Activated CD8-positive, alpha-beta T cell treated with anti-CD3 and anti-CD28 coated beads, Interleukin-2, amount 10 ng/mL, durations not matched to agents 7 days and 5 days (primary cell): ENCODE measurements at places on chromosomes 1 and 21. TPM values are rescaled to one million over a fixed set of nuclear protein-coding genes. Genes with fewer than 3 reads are reported as not detected.
A peak's percentile ranks its signal among the peaks of the same experiment; 100 is the strongest.

The DHX9 gene
- total RNA-seq: 231 TPM

The TCP10L gene
- 0.68 TPM for total RNA-seq

The CNIH3 gene
- total RNA-seq: 2.5 TPM

The CTSS gene
- 73.2 TPM for total RNA-seq

The YY1AP1 gene
- 68.9 TPM for total RNA-seq

The ETV3L gene
- total RNA-seq: not detected

The LRRC38 gene
- total RNA-seq: not detected

The CFH gene
- 1.4 TPM for total RNA-seq

The RNF186 gene
- total RNA-seq: not detected

The HFM1 gene
- not detected for total RNA-seq

DNA sequence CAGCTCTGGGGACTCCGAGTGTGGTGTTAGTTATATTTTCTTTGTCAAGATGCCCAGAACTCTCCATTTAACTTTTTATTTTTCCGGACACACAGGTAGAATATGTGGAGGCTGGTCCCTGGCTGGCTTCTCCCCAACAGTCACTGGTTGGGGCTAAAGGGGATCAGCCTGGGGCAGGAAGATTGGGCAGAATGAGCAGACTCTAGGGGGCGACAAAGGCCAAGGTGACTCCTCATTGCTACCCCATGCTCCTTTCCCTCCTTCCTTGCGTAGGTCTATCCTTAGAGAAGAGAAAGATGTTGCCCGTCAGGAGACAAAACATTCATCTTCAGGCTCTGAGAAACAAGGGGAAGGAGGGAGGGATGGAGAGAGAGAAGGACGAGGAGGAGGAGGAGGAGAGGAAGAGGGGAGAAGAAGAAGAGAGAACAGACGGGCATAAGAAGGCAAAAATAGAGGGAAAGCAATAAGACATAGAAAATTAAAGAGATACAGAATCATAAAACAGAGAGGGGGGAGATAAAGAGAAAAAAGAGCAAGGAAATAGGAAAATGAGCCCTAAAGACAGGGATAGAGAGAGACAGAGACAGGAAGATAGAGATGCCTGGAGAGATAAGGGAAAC, 89.9 kb downstream of the FOXD2 start:
- H3K4me3 ChIP-seq: no peak overlapping the region
- no peaks in the 10 kb centered on the region for H3K36me3 ChIP-seq
- H3K4me1 ChIP-seq: no peaks in the 10 kb centered on the region
- peak; percentile 33 for DNase-seq
- H3K27ac ChIP-seq: no peak overlapping the region

GRCh38 chr1:247228133-247228532, 27.7 kb upstream of the VN1R5 start:
- H3K27me3 ChIP-seq: peaks cover 4% of the 10 kb centered on the region
- no peak overlapping the region for H3K4me3 ChIP-seq
- H3K27ac ChIP-seq: no peak overlapping the region
- H3K4me1 ChIP-seq: no peaks in the 10 kb centered on the region

DNA sequence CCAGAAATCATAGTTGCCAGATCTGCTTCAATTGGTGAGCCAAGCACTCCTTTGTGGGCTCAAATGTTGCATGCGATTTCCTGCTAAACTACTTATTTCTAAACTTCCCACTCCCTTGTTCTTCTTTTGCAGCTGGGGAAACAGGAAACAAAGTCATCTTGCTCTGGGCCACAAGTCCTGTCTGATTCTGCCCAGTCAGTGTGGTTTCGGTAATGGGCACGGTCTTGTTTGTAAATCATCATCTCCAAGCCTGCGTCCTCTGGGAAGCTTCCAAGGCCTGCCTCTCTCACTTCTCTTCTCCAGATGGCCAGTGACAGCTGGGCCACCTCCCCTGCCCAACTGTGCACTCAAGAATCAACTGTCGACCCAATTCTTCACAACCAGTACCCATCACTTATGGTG, 4.4 kb downstream of the S100A8 start:
- no peaks in the 10 kb centered on the region for H3K36me3 ChIP-seq
- peaks cover 16% of the 10 kb centered on the region for H3K27me3 ChIP-seq
- H3K4me1 ChIP-seq: peaks cover 2% of the 10 kb centered on the region
- no peak overlapping the region for H3K27ac ChIP-seq
- H3K4me3 ChIP-seq: no peak overlapping the region
- no peak for DNase-seq

GRCh38 chr1:188140958-188141357, 1312.2 kb downstream of the PLA2G4A start:
- no peak for DNase-seq
- no peaks in the 10 kb centered on the region for H3K27me3 ChIP-seq
- H3K4me3 ChIP-seq: no peak overlapping the region
- H3K4me1 ChIP-seq: no peaks in the 10 kb centered on the region
- H3K36me3 ChIP-seq: no peaks in the 10 kb centered on the region

DNA sequence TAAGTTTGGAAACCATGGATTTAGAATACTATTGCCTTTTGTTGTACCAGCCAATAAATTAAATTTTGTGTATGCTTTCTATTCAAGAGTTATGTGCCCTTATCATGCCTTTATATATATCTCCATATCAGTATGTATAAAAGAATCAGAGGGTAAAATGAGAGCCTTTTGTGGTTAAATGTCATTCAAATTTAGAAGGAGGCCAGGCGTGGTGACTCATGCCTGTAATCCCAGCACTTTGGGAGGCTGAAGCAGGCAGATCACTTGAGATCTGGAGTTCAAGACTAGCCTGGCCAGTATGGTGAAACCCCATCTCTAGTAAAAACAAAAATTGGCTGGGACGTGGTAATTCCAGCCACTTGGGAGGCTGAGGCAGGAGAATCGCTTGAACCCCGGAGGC, 88.9 kb downstream of the XPR1 start:
- peaks cover 4% of the 10 kb centered on the region for H3K36me3 ChIP-seq
- no peaks in the 10 kb centered on the region for H3K27me3 ChIP-seq
- no peaks in the 10 kb centered on the region for H3K4me1 ChIP-seq
- no peak for DNase-seq

DNA sequence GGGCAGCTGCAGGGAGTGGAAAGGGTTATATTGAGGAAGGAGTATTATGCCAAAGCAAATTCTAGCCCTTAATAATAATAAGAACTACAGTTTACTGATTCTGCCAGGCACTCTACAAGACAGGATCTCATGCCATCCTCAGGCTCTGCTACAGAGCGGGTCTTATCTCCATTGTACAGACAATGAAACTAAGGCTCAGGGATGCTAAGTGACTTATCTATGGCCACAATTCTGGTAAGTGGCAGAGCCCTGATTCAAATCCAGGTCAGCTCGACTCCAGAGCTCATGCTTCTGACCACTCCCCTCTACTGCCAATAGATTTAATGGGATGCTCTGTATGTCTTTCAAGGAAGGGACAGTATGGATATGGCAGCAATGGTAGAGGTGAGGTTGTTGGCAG, 146.1 kb upstream of the CD34 start:
- H3K4me3 ChIP-seq: no peak overlapping the region
- DNase-seq: no peak
- no peaks in the 10 kb centered on the region for H3K4me1 ChIP-seq

DNA sequence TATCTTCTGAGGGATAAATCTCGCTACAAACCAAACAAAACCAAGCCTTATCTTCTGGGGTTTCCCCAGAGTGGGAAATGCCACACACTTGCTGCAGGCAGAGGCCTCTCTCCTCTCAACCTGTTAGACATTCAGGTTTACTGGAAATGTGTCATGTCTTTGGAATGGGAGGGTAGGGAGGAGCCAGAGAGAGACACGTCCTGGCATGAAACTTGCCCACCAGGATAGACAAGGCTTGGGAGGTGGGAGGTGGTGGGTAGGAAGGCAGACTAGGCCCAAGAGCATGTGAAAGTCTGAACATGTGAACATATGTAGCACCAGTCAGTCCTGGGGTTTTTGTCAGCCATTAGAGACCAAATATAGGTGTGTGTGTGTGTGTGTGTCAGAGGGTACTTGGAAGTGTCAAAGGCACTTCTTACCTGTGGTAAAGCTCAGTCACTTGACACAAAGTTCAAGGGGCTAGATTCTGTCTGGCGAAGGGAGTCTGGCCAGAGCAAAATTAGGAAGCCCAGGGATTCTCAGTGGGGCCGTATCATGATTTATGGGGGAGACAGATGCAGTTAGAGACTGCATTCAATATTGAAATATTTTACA, 32.4 kb upstream of the PIGC start:
- H3K4me1 ChIP-seq: peaks cover 11% of the 10 kb centered on the region
- DNase-seq: no peak
- H3K27me3 ChIP-seq: peaks cover 18% of the 10 kb centered on the region
- H3K36me3 ChIP-seq: no peaks in the 10 kb centered on the region
- no peak overlapping the region for H3K4me3 ChIP-seq

- H3K27me3 ChIP-seq: peaks cover 3% of the 10 kb centered on the region
- H3K4me3 ChIP-seq: no peak overlapping the region
- peak overlapping the region; percentile 39 for H3K27ac ChIP-seq
- DNase-seq: peak; percentile 75
- H3K36me3 ChIP-seq: no peaks in the 10 kb centered on the region
Measured at GRCh38 chr1:239587066-239587465, 200.7 kb downstream of the CHRM3 start.

DNA sequence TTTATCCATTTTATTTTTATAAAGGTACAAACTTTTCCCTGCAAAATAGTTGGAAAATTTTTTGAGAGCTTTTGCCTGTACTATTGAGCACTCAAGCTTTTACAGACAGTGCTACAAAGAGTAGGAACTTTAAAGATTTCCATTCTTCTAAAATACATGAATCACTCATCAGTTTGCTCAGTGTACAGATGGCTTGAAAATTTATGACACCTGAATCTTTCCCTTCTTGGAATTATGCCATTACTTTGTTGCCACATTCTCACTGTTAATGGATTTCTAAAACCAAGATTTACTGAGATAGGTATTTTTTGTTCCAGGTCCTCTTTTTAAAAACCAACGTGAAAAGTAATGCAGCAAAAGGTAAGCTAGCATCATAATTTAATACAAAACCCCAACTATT, 76.0 kb downstream of the GPATCH2 start:
- H3K27me3 ChIP-seq: no peaks in the 10 kb centered on the region
- H3K27ac ChIP-seq: no peak overlapping the region
- H3K4me3 ChIP-seq: no peak overlapping the region
- peaks cover 2% of the 10 kb centered on the region for H3K36me3 ChIP-seq

DNA sequence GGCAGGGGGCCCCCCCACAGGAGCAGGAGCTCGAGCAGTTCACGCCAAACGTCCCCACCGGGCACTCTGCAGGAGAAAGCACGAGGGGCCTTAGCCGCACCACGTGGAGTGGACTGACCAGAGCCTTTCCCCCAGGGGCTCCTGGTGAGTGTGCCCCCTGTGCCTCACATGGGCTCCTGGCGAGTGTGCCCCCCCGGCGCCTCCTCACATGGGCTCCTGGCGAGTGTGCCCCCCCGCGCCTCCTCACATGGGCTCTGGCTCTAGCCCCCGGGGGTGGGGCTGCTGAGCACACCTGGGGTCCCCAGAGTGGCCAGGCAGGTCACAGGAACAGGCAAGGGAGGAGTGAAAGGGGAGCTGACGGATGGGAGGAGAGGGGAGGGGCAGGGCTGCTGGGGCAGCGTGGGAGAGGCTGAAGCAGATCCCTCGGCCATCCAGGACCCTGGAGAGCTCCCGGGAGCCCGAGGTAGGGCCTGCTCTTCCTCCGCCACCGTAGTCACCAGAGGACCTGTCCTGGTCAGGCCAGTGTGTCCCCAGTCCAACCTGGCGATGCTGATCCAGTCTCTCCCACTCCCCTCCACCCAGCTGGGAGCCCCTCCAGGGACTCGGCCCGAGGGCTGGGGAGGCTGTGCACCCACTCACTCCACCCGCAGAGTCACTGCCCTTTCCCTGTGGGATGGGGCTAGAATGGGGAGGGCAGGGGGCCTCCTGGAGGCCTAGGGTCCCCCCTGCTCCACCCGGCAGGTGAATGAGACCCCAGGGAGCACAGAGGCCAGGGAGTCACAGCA, 47.6 kb downstream of the ARHGEF16 start:
- no peak overlapping the region for H3K4me3 ChIP-seq
- no peaks in the 10 kb centered on the region for H3K4me1 ChIP-seq
- H3K36me3 ChIP-seq: no peaks in the 10 kb centered on the region
- H3K27me3 ChIP-seq: no peaks in the 10 kb centered on the region
- peak; percentile 33 for DNase-seq

DNA sequence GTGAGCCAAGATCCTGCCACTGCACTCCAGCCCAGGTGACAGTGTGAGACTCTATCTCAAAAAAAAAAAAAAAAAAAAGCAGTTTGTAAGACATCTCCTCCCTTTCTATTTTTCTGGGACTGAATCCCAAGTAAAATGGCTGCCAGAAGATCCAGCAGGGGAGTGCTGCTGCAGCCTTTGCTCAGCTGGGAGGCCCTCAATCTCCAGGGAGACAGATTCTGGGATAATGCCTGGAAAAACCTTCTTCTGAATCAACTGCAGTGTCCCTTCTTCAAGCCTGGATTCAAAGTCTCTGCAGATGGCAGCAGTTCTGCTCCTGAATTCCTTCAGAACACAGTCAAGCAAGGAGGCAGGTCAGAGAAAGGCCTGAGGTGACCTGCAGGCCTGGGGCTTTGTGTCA, 191.0 kb upstream of the NRIP1 start:
- no peaks in the 10 kb centered on the region for H3K36me3 ChIP-seq
- no peaks in the 10 kb centered on the region for H3K27me3 ChIP-seq

GRCh38 chr1:89905395-89906058, 84.7 kb downstream of the LRRC8D start:
- no peak overlapping the region for H3K4me3 ChIP-seq
- H3K27me3 ChIP-seq: no peaks in the 10 kb centered on the region
- peaks cover 29% of the 10 kb centered on the region for H3K4me1 ChIP-seq
- peaks cover 17% of the 10 kb centered on the region for H3K36me3 ChIP-seq
- H3K27ac ChIP-seq: no peak overlapping the region

DNA sequence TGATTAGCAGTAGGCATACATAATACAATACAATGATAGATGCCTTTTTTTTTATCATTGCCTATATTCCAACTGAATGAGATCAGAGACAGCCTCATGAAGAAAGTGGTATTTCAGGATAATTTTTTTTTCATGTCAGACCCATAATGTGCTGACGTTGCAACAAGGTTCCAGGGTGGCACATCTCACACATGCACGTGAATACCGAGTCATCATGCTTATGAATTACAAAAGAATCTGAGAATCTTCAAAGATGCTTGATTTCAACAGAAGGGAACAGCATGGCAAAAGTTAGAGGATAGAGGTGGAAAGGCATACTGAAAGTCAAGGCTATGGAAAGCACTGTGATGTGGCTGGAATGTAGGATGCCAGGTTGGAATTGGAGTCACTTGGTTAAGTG, 5.0 kb upstream of the RNF11 start:
- H3K27ac ChIP-seq: no peak overlapping the region
- peaks cover 2% of the 10 kb centered on the region for H3K27me3 ChIP-seq

GRCh38 chr1:168758503-168758902, 29.5 kb upstream of the DPT start:
- no peaks in the 10 kb centered on the region for H3K4me1 ChIP-seq
- no peak overlapping the region for H3K27ac ChIP-seq
- peaks cover 8% of the 10 kb centered on the region for H3K27me3 ChIP-seq
- H3K36me3 ChIP-seq: no peaks in the 10 kb centered on the region

GRCh38 chr21:36820176-36821031, 121.5 kb downstream of the SIM2 start:
- DNase-seq: no peak
- no peaks in the 10 kb centered on the region for H3K4me1 ChIP-seq
- no peak overlapping the region for H3K4me3 ChIP-seq
- no peaks in the 10 kb centered on the region for H3K27me3 ChIP-seq

- H3K27me3 ChIP-seq: no peaks in the 10 kb centered on the region
- DNase-seq: no peak
- no peaks in the 10 kb centered on the region for H3K36me3 ChIP-seq
- no peak overlapping the region for H3K4me3 ChIP-seq
- no peaks in the 10 kb centered on the region for H3K4me1 ChIP-seq
- H3K27ac ChIP-seq: no peak overlapping the region
Measured at GRCh38 chr1:56356376-56356990, 222.9 kb downstream of the PLPP3 start.
